Hematopoietic multipotent progenitor cell treated with erythropoietin and hydrocortisone succinate and interleukin-3 and kit ligand, for 4 days (in vitro differentiated cells): ENCODE measurements at places on chromosomes 4 and X.

- DNase-seq, result peak; percentile 73
Observed at GRCh38 chrX:130975947-130976346, 72.9 kb upstream of the ENOX2 start.

- DNase-seq, result no peak
Observed at GRCh38 chr4:61772126-61772525, 572.0 kb downstream of the ADGRL3 start.

GRCh38 chr4:168221301-168221700, 97.3 kb downstream of the DDX60 start:
- DNase-seq, result peak; percentile 55

- no peak for DNase-seq
Observed at GRCh38 chr4:171629182-171629581, 184.0 kb upstream of the GALNTL6 start.

GRCh38 chrX:1178580-1179057, 33.8 kb downstream of the CRLF2 start:
- peak; percentile 40 for DNase-seq

DNA sequence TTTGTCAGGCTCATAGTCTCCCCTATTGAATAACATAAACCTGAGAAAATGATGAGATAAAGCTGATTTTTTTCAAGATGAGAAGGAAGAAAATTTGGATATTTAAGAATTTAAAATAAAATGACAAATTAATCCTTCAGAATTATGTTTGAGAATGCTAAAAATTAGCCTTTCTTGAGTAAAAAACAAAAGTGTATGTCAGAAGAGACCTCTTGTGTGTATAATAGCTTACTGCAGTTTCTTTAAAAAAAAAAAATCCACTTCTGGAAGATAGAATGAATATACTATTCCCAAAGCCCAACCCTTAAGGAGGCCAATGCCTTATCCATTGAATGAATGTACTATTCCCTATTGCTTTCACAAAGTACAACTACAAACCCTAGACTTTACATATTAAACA, 281.8 kb downstream of the RAPGEF2 start:
- no peak for DNase-seq

GRCh38 chr4:108172231-108172752, 3.6 kb upstream of the LEF1 start:
- DNase-seq, result peak; percentile 75

- DNase-seq, result no peak
Observed at GRCh38 chrX:95071621-95072020, 1397.6 kb downstream of the FAM133A start.

DNA sequence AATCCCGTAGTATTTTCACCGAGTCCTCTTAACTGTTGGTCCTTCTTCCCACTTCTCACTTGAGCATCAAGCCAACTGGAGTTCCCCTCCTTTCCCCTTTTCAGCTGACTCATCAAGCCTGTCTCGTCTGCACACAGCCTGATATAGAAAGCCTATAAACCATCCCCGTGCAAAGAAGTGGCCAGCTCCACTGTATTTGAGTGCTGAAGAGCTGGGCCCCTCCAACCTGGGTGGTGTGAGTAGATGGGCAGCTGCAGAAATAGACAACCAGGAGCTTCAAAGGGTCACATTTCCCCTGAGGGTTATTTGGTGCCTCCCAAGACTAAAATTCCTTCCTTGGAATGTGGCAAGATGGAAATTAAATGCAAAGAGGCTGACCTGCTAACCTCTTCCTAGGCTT, 199.7 kb downstream of the HS6ST2 start:
- peak; percentile 3 for DNase-seq

- no peak for DNase-seq
Observed at GRCh38 chrX:24333371-24333770, 19.5 kb upstream of the SUPT20HL2 start.

DNA sequence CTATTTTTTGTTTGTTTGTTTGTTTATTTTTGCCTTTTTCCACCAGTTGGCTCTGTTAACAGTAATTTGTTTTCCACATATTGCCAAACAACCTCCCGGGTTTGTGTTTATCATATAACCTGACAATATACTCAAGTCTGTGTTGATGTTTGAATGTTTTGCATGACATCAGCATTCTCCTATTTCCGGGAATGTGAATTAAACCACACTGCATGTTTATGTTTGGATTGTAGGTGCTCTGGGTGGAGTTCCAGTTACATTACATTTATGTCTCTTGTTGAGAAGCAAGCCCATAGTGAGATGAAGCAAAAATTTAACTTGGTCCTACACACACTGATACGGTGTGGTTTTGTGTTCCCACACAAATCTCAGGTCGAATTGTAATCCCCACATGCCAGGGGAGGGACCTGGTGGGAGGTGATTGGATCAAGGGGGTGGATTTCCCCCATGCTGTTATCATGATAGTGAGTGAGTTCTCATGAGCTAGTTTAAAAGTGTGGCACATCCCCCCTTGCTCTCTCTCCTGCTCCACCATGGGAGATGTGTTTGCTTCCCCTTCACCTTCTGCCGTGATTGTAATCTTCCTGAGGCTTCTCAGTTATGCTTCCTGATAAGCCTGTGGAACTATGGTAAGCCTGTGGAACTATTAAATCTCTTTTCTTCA, 54.4 kb upstream of the CLNK start:
- DNase-seq, result no peak

DNA sequence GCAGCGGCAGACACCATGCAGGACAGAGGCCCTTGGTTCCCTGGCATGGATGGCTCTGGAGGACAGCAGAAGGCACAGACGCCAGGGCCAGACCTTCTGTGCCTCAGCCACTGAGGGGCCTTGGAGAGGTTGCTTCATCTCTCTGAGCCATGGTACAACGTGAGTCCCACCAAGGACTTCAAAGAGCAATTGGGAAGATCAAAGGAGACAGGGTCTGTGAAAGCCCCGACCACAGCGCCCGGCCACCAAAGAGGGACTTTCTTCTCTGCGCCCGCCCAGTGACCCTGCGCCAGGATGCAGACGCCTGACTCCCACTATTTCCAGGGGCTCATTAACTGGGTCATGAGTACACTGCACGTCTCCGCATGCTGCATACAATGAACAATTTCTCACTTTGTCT, 174.0 kb downstream of the AFAP1 start:
- DNase-seq, result no peak

DNA sequence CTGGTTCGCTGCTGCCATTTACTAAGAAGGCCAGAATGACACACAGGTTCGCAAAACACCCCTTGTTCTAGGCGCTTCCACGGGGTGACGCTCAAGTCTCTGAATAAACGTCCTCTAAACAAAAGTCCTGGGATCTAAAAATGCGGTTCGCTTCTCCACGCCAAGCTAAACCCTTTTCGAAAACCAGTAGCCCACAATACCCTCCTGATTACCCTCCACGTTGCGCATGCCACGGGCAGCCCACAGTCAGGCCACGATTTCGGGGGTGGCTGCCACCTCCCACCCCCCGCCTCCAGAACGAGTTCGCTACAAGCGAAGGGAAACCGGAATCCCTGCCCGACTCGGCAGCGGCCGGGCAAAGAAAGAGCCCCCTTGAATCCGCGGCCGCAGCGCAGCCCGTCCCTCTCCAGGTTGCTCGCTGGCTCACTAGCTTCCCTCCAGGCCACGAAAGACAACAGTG, 423 bp downstream of the RPL39 start:
- DNase-seq, result peak; percentile 63

- no peak for DNase-seq
Observed at GRCh38 chr4:3321295-3321889, 28.6 kb downstream of the RGS12 start.
